ENCODE measurements at places on chromosomes 12 and 14. TPM values are rescaled to one million over a fixed set of nuclear protein-coding genes. Genes with fewer than 3 reads are reported as not detected.

GRCh38 chr14:106109337-106109736, 583.0 kb downstream of the TMEM121 start:
- no peak for DNase-seq

The LUM gene
- 227 TPM for total RNA-seq

DNA sequence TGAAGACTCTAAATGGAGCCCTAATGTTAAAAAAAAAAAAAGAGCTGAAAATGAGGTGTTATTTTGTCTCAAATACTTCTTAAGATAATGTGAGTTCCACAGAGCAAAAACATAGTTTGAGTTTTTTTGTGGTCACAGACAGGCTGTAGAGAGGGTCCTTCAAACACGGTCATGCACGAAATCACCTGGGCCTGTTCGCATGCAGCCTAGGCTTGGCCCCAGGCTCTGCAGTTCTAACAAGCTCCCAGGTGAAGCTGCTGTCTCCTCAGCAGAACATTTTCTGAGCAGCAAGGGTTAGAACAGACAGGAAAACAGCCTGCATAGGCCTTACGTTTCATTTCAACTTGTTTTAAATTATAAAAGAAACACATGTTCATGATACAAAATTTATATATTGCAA, 65.4 kb upstream of the TBPL2 start:
- DNase-seq: no peak

The KRT82 gene
- total RNA-seq: not detected

DNA sequence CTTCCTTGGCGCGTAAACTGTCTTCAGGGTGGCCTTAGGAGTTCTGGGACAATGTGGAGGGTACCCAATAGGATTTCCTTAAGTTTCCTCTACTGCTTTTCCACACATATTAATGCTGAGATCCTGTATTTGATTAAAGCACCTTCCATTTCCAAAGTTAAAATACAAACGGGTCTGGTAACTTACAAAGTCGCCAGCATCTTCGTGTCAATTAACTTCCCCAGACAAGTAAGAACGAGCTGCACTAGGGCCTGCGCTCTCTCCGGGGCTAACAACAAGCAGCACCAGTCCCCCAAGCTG, 130.9 kb downstream of the NDUFA12 start:
- no peak for DNase-seq

All from lower lobe of right lung (tissue), 2 donors.